Stimulated activated CD8-positive, alpha-beta memory T cell treated with anti-CD3 and anti-CD28 coated beads, Interleukin-7, amount 100 ng/mL, for 1 hour (primary cell): ENCODE measurements at places on chromosomes 2 and 18.

DNA sequence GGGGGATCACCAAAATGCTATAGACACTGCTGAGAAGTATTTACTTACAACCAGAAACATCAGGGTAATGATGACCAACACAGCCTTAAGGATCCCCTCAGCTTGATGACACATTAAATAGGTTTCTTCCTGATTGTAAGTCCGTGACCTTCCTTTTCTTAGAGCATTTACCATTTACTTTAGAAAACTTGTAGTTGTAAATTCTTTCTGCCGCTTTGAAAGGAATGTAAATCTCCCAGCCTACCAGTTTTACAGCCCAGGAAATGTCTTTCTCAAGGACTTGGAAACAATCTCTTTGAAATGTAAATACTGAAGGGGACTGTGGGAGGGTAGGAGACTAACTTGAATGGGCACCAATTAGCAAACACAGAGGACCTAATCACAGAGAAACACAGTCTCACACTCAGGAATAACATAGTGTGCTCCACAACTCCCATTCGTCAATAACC is 278.6 kb downstream of the DSC3 start:
- no peak for DNase-seq

- no peak for DNase-seq
Measured at GRCh38 chr2:104864280-104865095, 10.6 kb downstream of the POU3F3 start.

- no peak for DNase-seq
Measured at GRCh38 chr2:47014564-47015051, 99.0 kb upstream of the MCFD2 start.

DNA sequence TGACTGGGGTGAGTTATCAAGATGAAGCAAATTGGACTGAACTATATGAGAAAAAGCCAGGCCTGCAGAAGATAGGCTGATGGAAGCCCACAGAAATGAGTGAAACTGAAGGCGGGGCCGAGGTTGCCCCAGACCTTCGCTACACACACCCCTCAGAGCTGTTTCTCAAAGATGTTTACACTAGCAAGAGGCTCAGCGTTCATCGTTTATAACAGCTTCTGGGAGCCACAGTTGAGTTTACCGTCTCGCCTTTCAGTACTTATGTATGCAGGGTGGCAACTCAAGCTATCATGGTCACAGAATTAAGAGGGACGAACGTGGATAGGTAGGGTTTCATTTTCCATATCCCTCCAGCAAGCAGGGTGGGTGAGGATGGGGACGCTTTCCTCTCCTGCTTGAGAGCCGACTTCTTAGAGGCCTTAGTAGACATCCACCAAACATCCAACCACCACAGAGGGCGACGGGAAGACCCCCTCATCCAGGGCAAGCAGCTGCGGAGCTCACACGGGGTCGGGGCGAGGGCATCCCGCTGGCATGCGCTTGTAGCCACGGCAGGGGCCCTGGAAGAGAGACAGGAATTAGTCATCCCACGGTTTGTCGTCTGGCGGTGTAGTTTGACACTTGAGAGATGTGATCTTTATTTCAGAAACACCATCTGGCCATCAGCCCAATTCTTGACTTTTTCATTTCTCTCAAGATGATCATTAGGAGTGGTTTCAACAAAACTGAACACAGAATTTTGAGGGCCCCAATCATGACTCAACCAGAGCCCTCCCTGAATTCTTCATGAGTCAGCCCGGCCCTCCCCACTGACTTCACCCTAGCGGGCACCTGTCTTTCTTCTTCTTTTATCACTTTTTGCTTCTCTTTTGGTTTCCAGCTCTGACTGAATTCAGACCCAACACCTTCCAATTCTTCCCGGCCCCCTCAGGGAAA is 109.1 kb upstream of the CTDP1 start:
- no peak for DNase-seq

DNA sequence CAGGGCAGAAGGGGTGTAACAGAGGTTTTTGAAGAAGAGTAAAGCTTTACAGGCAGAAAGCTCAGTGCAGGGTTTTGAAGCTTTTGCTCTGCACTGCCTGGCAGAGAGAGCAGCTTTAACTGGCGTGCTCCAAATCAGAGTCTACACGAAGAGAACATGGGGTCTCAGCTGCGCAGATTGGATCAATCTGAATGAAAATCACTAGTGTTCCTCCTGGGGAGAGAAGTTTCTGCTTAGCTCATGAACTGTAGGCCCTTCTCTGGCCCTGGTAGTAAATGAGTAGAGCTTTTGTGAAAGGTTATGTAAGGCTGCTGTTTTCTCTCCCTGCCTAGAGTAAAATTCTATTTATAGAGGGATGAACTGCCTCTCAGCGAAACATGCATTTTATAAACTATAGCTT is 13.6 kb downstream of the DCC start:
- no peak for DNase-seq

- DNase-seq, result no peak
Measured at GRCh38 chr2:159982842-159983785, 79.3 kb downstream of the PLA2R1 start.

GRCh38 chr2:237490009-237490711 is 3.1 kb downstream of the MLPH start:
- DNase-seq, result no peak

GRCh38 chr2:96409081-96409819 is 73.7 kb downstream of the NCAPH start:
- no peak for DNase-seq

- no peak for DNase-seq
Measured at GRCh38 chr18:48850822-48851598, 99.8 kb downstream of the SMAD7 start.

DNA sequence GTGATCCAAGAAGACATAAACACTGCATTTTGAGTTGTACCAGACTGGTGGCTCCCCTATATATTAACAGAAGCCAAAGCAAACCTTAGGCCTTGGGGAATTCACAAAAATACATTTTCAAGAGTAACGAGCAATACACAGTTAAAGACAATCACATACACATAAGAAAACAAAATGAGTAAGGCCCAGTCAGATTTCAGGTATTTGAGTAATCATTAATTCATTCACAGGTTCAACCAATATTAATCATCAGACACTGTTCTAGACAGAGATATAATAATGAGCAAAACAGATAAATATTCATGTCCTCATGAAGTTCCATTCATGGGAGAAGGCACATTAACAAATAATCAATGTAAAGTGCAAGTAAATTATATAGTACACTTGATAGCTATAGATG is 9.6 kb downstream of the STPG4 start:
- no peak for DNase-seq

DNA sequence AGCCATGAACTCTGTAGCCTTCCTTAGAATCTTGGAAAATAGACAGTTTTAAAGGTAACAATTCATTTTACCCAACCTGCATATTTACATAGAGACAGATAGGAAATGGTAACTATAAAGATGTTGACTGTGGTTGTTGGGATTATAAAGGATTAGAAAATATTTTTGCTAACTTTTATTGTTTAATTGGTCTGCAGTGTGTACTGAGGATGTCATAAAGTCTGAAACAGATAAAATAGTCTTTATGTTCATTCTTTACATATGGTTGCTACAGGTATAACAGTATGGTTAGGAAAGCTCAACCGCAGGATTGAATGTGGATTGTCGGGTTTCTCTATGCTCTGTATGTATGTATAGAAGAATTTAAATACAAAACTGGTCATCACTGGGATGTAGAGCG is 7.3 kb upstream of the DTNA start:
- no peak for DNase-seq

DNA sequence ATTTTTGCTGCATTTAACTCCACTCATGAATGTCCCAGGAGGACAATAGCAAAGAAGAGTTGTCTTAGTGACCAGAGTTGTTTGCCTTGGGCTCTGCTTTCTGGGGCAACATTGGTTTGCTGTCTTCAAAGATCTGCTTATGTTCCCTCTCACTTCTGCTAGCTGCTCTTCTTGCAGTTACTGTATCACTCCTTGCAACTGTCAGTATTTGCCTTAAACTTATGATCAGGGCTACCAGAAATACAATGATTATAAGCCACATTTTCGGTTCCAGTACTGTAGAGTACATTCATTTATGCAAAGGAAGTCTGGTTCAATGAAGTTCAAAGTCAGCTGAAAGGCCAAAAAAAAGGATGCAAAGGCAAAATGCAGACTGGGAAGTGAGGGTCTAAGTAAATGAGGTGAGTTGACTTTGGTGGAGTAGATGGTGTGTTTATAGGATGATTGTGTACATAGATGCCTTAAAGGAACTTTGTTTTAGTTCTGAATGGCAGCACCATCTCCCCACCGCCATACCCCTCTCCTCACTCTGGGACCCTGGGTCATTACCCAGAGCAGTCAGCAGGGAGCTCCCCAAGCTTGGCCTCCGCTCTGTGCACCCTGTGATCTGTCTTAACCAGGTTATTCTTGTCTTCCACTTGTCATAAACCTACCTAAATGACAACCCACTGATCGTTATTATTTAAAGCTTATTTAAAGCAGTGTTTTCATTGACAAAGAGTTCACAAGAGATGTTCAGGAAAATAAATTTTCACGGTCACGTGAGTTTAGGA is 236.0 kb downstream of the DOK6 start:
- no peak for DNase-seq

- DNase-seq, result no peak
Measured at GRCh38 chr2:207085110-207085509, 80.6 kb downstream of the KLF7 start.

- no peak for DNase-seq
Measured at GRCh38 chr2:242098034-242098433, 228.5 kb downstream of the RTP5 start.

GRCh38 chr2:9280224-9280623 is 73.6 kb downstream of the ASAP2 start:
- no peak for DNase-seq

DNA sequence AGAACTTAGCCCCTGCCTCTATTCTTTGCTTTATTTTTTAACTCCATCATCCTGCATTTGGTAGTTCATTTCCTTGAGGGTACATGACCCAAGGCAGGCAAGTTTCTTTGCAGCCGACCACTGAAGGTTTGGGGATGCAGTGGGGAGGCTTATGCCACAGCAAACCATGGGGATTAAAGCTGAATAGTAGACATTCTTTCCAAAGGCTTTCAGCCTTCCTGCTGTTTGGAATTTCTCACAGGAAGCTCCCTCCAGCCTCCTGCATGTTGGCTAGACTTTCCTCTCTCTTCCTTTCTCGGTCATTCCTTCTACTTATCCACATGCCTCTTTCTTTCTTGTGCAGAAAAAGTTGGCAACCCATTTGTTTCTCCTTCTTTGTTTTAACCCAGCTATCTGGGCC is 77.3 kb downstream of the SOCS6 start:
- DNase-seq, result no peak

DNA sequence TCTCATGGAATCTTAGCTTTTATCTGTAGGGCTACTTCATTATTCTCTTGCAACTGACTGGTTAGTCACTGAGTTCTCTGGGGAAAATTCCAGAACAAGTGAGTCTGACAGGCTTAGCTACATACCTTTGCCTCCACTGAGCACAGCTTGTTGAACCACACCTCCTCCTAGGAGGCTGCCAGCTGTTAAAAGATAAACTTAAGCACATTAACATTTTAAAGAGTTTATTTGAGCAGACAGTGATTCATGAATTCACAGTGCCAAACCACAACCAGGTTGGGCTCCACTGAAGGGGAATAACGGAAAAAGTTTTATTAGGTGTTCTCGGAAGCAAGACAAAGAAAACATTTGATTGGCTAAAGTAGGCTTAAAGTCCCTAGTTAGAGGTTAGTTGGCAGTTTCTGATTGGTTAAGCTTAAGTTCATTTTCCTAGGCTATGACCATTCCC is 12.5 kb upstream of the SLC38A11 start:
- no peak for DNase-seq

DNA sequence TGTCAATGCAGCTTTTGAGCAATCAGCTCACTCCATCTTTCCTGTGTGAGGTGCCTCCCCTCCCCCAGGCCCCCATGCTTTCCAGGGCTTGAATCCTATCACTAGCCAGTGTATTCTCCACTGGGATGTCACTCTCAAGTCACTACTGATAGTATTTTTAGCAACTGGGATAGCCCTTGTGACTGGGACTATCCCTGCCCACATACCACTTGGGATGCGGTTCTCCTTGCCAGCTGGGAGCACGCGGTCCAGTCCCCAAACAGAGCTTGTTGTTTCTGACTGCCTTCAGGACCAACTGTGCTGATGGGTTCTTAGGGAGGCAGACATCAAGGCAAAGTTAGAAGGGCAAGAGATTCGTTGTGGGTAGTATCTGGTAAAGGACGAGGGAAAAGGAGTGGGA is 134.9 kb downstream of the FAM161A start:
- no peak for DNase-seq

GRCh38 chr2:180360283-180360618 is 353.2 kb upstream of the CWC22 start:
- no peak for DNase-seq

DNA sequence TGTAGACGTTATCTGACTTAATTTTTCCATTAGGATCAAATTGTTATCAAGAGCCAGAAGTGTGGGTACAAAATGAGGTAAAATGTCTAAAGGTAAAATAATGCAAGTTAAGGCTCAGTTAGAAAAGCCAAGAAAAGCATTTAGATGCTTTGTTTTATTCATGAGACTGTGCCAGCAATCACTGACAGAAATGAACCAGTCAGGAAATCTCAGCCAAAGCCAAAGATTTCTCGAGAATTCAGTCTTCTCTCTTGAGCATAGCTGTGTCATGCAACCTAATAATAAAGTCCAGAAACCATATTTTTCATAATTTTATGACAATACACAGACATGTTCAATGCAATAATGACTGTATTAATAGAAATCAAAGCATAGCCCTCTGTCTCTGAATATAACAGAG is 43.5 kb upstream of the ZNF397 start:
- DNase-seq, result no peak

DNA sequence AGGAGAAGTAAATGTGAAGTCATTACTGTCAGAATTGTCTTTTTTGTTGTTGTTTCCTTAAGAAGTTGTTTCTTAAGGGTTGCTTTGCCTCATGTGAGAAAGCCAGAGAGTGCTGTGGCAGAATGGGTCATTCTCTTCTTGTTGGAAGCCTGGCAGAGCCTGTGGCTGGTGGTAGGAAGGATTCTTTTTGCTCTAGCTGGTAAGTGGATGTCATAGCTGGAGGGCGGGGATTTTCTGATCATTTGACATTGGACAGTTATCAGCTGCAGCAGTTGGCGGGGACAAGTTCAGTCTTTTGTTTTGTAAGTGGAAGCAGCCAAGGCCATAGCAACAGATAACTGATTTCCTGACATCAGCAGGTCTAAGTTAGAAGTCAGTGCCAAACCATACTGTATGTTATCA is 5.5 kb upstream of the RMDN2 start:
- DNase-seq, result no peak

GRCh38 chr2:2306878-2307277 is 24.2 kb downstream of the MYT1L start:
- DNase-seq, result no peak

DNA sequence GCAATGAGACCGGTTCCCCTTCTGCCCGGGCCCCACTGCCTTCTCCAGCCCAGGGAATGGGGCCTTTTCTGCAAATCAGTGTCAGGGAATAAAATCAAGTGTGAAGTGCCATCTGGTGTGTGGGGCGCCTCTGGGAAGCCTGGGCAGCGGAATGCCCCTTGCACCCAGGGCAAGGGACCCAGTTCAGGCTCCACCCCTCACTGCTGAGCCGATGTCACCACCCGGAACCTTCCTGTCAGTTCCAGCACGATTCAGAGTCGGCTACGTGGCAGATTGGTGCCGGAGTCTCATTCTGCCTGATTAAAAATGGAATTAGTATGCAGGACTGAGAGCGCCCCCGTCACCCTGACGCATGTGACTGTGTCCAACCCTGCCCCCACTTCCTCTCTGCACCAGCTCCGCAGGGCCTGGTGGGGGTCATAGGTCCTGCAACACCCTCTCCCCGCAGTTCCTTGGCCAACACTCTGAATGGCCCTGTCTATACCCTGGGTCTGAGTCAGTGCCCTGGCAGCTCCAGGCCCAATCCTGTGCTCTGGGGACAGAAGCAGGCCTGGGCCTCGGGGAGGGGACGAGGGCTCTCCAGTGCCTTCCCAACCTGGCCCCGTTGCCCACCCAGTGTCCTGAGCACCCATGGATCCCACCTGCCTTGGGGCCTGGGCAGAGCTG is 8.2 kb upstream of the ALPI start:
- DNase-seq, result no peak
